Daoy (cell line): ENCODE measurements at places on chromosomes 16 and 17. TPM values are rescaled to one million over a fixed set of nuclear protein-coding genes. Genes with fewer than 3 reads are reported as not detected.

DNA sequence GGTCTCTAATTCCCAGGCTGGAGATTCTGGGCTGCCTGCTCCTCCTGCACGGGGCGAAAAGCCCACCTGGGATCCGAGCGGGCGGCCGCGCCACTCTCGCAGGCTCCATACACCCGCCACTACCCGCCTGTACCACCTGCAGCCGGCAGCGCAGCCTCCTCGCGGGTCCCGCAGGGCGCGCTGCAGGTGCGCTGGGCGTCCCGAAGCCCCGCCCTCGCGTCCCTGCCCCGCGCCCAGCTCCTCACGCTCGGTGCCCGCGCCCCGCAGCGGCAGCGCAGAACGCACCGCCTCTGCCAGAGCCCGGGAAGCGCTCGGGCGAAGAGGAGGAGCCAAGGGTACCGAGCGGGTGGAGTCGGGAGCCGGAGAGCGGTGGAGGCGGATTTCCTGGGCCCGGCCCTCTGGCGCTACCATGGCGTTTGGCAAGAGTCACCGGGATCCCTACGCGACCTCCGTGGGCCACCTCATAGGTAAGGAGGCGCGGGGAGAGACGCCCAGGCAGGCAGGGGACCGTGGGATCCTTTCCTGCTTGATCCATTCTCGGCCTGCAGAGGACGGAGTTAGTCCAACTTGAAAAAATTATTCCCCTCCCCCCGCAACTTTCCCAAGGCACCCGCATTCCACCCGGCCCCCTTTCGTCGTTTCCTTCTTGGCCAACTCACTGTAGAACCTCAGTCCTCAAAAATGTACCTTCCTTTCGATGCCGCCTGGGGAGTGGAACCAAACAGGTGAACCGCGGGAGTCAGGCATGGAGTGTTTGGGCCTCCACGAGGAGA is at the start of gene TOM1L1:
Gene TOM1L1 (plus strand): TSS at position 396 of the 773 bp plus-strand sequence. CDS start 14 bp downstream, at position 410.
- peak; percentile 78 for DNase-seq

GRCh38 chr17:1872976-1873375 is 43.2 kb downstream of the RPA1 start:
- no peak for DNase-seq

- DNase-seq: peak; percentile 31
Observed at GRCh38 chr17:54891176-54891821, 9.4 kb upstream of the TOM1L1 start.

DNA sequence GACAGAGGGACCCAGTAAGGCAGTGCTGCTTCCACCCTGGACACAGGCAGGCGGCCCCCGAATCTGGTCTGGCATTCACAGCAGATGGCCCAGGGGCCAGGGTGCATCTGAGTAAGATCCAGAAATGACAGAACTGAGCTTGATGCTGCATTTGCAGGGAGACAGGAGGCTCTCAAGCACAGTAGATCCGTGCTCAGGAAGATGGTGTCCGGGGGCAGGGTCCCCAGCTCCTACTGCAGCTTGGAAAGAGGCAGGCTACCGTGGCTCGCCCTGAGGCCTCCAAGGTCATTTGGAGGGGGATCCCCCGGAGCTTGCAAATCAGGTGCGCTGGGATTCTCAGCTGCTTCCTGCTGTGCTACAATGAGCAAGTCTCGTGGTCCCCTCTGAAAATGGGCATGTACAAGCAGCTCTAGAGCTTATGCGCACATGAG is 2.2 kb downstream of the C16orf95 start:
- no peak for DNase-seq

- no peak for DNase-seq
Observed at GRCh38 chr17:66682283-66682682, 152.6 kb upstream of the CACNG5 start.

GRCh38 chr16:2472488-2472864 is 1.4 kb downstream of the NTN3 start:
- DNase-seq: no peak

DNA sequence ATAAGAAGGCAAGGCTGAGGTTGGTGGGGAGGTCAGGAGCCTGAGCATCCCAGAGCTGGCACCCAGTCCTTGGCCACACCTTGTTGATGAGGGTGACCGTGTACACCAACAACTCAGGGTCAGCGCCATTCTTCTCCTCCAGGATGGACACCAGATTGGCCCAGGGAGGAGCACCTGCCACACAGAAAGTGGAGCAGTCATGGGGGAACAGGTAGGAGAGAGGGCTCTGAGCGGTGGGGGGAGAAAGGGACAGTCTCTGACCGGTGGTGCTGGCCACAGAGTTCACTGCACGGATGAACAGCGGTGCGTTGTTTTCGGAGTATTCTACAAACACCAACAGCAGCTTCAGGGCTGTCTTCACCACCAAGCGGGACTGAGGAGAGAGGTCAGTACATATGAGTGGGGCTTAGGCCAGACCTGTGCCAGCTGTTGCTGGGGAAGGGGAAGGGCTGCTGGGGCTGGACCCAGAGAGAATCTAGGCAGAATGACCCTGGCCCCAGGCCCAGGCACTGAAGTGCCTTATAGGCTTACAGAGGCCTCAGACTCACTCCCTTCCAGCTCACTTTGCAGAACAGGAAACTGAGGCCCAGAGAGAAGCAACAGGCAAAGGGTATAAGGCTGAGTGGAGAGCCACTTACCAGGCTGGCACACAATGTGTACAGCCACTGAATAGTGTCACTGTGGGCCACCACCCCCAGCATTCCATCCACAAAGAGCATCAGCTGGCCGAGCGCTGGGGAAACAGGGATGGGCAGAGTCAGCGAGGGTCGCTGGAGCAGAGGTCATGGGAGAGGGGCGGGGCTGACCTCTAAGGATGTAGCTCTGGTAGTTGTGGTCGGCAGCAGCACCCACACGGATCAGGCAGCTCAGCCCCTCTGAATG is 9.6 kb downstream of the FHOD1 start:
- DNase-seq: no peak

- DNase-seq: no peak
Observed at GRCh38 chr17:17061516-17061915, 19.3 kb downstream of the MPRIP start.

DNA sequence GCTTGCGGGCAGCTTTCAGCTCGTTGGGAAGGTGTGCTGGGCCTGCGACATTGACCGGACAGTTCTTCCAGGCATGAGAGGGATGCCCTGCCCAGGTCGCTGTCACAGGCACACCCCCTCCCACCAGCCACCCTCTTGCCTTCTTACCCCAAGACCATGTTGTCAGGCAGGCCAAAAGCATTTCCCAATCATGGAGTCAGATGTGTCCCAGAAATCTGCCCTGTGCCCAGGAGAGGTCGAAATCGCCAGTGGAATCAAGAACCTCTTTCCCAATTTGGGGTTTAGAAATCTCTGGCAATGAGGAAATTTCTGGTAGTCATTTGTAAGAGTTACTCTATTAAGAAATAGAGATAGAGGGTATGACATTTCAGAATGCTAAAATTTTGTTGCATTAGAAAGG is 177.1 kb downstream of the RAB11FIP4 start:
- no peak for DNase-seq

DNA sequence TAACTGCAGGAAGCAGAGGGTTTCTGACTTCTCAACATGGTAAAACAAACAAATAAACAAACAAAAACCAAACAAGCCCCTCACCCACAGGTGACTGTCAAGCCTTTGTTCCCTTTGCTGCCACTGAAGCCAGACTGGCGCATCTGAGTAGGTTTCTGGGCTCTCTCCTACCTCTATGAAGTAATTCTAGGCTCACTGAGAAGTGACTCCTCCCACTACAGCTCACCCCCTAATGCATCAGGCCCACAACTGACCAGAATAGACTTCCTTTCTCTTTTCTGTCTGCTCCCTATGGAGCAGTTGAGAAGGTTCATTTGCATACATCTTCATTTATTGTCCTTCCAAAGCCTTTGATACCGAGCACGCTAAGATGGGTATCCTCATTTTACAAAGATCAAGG is 77.0 kb upstream of the CCL2 start:
- DNase-seq: peak; percentile 48

DNA sequence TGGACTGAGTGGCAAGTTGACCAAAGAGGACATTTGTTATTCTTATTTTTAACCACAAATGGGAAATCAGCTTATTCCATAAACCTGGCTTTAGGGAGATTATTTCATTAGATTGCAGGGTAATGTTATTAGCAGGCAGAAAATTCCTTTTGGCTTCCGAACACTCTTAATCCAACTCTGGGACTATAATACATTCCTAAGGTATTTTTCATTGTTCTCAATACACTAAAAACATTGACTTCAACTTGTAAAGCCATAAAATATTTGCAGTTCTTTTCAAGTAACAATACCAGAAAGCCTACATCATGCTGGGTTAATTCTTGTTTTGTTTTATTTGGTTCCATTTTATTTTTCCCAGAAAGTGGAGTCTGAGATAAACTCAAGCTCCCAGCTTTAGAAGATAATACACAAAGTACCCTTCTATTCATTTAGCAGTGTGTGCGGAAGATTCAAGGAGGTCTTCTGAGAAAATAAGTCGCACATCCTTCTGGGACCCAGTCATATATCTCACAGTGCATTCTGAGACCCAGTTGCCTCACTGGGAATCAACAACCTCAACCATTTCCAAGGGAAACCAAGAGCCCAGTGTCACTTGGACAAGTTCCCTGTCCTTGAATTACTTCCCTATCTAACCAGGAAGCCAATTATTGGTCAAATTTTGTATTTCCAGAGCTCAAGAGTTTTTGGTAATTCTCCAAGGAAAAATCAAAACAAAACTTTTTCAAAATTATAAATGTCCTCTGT is 389.6 kb upstream of the DYNLRB2 start:
- no peak for DNase-seq

DNA sequence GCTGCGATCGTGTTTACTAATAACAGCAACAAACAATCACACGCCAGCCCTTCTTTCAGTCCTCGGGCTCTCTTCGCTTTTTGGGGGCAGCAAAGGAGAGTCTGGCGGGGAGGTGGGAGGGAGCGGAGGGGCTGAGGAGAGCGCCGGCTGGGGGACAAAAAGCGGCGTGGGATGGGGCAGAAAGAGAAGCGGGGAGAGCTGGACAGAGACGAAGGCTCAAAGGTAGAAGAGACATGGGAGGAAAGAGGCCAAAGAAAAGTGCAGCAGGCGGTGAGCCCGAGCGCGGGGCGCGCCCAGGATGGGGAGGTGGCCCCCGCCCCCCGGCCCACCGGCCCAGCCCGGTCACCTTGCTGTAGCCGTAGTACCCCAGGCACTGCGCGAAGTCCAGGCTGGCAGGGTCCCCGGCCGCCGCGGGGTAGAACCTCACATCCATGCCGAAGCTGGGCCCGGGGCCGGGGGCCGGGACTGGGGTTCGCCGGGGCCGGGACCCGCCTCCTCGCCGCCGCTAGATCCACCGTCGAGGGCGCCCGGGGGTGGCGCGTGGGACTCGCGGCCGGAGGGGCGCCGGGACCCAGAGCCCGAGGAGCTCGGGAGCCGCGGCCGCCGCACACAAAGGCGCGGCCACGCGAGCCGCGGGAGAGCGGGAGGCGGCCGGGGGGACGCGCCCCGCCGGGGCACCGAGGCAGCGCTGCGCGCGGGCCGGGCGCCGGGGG is 496 bp downstream of the TOX3 start:
- no peak for DNase-seq

DNA sequence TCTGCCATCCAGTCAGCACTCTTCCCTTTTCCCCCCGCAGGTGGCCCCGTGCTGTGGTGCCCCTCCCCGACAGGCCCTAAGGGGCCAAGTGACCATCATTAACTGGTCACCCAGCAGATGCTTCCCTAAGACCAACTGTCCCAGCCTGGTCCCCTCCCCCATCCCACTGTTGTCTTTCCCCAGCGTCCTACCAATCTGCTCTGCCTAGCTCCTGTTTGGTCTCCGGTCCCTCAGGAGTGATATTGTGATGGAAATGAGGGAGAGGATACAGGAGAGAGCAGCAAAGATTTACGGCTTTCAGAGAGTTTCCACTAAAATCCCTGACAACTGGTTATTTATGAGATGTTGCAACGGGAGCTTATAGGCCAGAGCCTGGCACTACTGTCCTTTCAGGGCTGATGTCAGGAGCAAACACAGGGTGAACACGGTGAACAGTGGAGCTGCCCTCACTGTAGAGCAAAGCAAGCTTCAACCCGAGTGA is 1.4 kb upstream of the TTLL6 start:
- DNase-seq: no peak

DNA sequence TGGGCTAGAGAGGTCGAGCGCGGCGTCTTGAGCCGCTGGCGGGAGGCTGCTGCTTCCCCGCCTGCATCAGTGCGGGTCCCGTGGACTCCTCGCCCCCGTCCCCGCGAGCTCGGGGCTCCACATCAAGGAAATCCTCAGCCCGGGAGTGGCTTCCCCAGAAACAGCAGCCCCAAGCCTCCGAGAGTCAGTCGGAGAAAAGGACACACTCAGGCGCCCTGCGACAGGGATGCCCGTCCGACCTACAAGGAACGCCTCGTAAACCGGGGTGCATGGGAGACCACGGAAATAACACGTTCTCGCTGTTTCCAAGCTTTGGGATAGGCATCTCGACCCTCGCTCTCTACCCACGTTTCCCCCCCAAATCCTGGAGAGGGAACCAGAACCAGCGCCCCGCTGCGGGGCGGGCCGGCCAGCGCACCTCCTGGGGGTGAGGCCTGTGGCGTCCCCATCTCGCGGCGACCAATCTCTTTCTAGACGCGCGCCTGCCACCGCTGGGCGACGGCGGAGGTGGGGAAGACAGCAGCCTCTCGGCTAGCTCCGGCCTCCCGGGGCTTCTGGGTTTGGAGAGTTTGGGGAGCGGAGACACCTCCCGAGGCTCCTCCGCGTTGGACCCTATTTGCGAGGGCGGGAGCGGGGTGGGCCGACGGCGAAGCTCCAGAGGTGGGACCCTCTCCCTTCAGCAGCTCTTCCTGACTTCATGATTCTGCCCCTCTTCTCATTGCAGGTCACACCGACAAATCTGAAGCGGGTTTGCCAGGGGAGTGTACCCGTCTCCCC is 759 bp upstream of the TP53I13 start:
- peak; percentile 78 for DNase-seq

GRCh38 chr17:4750606-4751005 is 10.9 kb upstream of the CXCL16 start:
- no peak for DNase-seq

DNA sequence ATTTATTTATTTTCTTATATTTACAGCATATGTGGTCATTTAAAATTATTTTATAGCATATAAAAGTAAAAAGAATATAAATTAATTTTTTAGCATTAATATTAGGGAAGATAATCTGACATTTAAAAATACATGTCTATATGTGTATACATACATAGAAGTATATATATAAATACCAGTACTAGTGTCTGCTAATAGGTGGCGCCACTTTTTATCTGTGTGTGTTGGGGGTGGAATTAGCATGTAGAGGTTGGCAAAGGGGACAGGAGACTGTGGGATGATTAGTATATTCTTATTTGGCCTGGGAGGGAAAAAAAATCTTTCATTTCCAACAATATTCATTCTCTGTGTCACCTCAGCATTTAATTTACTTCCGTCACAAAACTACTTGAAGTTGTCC is 359.1 kb downstream of the WWOX start:
- DNase-seq: no peak

VTN gene
- not detected in 2 replicates for total RNA-seq

AGRP gene
- not detected in 2 replicates for total RNA-seq

PMFBP1 gene
- under 0.01 TPM in 1 of 2 replicates, not detected in the other for total RNA-seq

SYCE1L gene
- total RNA-seq: not detected in 2 replicates

CMTM1 gene
- total RNA-seq: 1.4 and 2.2 TPM in 2 replicates

TK1 gene
- total RNA-seq: 111 and 130 TPM in 2 replicates

DLX4 gene
- total RNA-seq: 0.11 TPM in 1 of 2 replicates, not detected in the other

FOXN1 gene
- not detected in 2 replicates for total RNA-seq

PIMREG gene
- total RNA-seq: 70.6 and 108 TPM in 2 replicates

LRRC46 gene
- not detected in 2 replicates for total RNA-seq
